ENCODE measurements at places on chromosomes 3 and 15. TPM values are rescaled to one million over a fixed set of nuclear protein-coding genes. Genes with fewer than 3 reads are reported as not detected.

DNA sequence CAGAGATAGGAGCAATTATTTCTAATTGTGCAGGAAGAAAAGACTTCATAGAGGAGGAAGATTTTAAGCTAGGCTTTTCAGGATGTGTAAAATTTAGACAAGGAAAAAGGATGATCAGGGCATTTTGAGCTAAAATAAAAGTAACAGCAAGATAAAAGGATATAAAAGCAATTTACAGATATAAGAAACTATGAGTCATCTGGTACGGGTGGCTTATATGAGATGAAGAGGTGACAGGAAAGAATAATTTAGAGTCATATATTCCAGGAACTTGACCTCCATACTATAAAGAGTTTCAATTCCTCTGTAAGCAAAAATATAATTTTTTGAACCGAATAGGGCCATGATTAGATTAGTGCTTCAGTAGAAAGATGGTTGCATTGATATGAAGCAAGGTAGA is 273.7 kb downstream of the RBMS3 start:
- H3K27me3 ChIP-seq: no peaks in the 10 kb centered on the region
- H3K27ac ChIP-seq: no peak overlapping the region
- no peaks in the 10 kb centered on the region for H3K36me3 ChIP-seq
- H3K4me3 ChIP-seq: no peak overlapping the region
- no peaks in the 10 kb centered on the region for H3K4me1 ChIP-seq
- no peak for DNase-seq

DNA sequence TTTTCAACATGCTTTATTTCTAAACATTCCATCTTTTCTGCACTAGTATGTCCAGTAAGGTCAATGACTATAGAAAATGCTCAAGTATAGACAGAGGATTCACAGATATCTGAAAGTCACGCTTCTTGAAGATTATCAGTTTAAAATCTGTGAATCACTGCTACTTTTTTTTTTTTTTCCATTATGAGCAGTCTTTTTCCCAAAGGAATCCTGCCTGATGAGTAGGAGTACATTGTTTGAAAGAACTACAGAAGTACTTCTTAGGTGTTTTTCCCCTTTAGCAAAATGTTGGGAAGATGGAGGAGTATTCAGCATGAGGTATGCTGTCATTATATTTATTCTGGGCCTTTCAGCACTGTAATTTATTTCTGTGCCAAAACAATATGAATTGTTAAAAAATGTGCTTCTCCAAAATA is 266.2 kb downstream of the NLGN1 start:
- no peak for DNase-seq
- H3K4me3 ChIP-seq: no peak overlapping the region
- H3K4me1 ChIP-seq: no peaks in the 10 kb centered on the region
- H3K27me3 ChIP-seq: no peaks in the 10 kb centered on the region

GRCh38 chr3:138081371-138082084 is 33.9 kb downstream of the DZIP1L start:
- no peak overlapping the region for H3K4me3 ChIP-seq

GRCh38 chr15:49855917-49856637 is 235.2 kb downstream of the DTWD1 start:
- no peaks in the 10 kb centered on the region for H3K36me3 ChIP-seq
- H3K27ac ChIP-seq: no peak overlapping the region
- no peaks in the 10 kb centered on the region for H3K4me1 ChIP-seq
- DNase-seq: no peak
- no peak overlapping the region for H3K4me3 ChIP-seq

- no peaks in the 10 kb centered on the region for H3K4me1 ChIP-seq
- H3K27ac ChIP-seq: no peak overlapping the region
- H3K36me3 ChIP-seq: no peaks in the 10 kb centered on the region
- H3K4me3 ChIP-seq: no peak overlapping the region
- no peak for DNase-seq
Measured at GRCh38 chr15:34650177-34650576, 66.7 kb upstream of the GOLGA8B start.

The NLGN1 gene
- 19.4 TPM for total RNA-seq

The RFTN1 gene
- total RNA-seq: 34.1 TPM
